ENCODE measurements at places on chromosomes 11 and 22.

DNA sequence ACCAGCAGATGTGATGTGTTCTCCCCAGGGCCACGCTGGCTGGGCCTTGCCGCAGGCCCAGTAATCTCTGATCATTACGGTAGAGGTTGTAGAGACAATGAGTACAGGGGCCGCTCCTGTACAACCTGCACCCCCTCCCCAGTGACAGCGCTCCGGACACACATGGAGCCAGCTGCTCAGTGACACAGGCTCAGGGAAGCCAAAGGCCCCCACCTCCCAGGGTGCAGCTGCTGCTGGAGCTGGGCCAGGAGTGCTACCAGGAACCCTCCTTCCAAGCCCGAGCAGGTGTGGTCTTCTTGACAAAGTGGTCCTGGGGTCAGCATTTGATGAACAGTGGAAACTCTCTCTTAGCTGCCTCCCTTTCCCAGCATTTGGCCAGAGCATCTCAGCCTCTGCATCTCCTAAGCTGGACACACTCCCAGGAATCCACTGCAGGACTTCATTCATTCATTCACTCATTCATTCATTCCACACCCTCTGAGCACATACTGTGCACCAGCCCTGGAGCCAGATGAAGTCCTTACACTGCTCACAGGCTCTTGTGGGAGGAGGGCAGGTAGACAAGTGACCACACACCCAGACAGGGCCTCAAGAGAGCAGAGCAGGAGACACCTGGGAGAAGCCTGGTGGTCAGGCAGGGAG, 49.6 kb upstream of the MPEG1 start:
- DNase-seq, result no peak

GRCh38 chr11:120215634-120216033, 4.8 kb downstream of the OAF start:
- no peak for DNase-seq

DNA sequence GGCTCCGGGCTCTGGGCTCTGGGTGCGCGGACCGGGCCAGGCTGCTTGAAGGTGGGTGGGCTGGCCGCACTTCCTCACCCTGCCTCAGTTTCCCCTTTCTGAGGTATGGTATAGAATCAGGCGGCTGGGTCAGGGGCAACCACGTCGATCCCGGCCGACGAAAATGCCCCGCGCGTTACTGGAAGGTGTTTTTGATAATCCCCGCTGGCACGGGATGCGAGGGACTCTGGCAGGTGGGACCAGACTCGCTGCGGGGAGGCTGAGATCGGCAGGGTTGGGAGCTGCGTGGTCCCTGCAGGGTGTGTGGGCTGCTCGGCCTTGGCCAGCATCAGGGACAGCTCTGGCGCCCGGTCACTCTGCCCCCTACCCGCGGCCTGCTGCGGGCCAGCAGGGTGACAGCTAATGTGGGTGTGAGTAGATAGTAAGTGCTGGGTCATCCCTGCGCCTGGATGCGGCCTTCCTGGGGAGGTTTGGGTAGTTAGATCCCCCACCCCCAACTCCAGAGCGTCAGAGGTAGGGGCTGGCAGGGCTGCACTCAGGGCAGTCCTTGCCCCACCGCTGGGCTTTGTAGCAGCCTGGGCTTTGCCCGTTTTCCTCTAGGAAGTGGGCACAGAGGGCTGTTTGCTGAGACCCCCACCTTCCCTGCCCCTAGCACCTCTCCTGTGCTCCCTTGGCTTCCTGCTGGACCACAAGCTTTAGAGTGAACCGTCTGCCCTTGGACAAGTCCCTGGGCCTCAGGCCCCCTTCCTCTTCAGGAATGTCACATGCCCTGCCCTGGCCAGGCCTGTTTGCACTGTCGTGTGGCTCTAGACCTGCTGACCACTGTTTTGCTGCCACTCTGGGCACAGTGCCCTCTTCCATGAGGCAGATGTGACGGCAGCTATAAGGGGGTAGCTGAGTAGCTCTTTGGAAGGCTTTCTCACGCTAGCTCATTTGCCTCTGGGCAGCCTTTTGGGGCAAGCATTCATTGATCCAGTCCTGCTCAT, 579 bp downstream of the TANGO2 start:
- DNase-seq, result no peak

DNA sequence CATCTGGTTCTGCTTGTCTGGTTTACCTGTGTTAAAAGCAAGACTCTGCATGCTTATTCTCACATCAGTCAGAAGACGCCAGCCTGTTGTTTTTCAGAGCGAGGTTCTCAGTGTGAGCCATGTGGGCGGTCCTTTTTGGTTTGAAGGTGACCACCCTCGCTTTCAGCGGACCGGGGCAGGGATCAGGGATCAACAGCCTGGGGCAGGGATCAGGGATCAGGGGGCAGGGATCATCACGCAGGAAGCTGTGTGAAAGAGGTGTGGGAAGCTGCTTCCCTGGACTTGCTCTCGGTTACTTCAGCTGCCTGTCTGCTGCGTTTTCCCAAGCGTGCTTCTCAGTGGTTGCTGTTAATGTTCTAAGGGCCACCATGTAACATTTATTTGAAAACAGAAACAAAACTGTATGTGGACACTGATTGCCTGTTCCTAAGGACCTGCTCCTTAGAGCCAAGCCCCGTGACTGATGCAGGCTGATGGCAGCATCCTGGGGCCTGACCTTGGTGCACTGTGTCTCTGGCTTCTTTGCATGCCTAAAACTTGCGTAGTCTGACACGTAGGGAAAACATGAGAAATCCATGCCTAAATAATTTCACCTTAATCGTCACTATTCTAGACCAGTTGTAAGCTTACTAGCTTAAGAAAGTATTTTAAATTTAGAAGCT, 146.9 kb downstream of the ATXN10 start:
- DNase-seq, result no peak

GRCh38 chr11:2892967-2893528, 7.5 kb upstream of the CDKN1C start:
- no peak for DNase-seq
